Kidney (tissue), 22 donors: ENCODE measurements at places on chromosomes 7 and 10.

- no peaks in the 10 kb centered on the region for H3K36me3 ChIP-seq
- H3K4me1 ChIP-seq: no peaks in the 10 kb centered on the region
- no peak for DNase-seq
- no peak overlapping the region for H3K4me3 ChIP-seq
- no peak overlapping the region for H3K27ac ChIP-seq
- peaks cover 10% of the 10 kb centered on the region for H3K27me3 ChIP-seq
Observed at GRCh38 chr7:100972002-100972347, 2.6 kb downstream of the MUC12 start.

GRCh38 chr10:104209575-104210198 is 22.5 kb downstream of the CFAP43 start:
- H3K27me3 ChIP-seq: no peaks in the 10 kb centered on the region
- no peaks in the 10 kb centered on the region for H3K4me1 ChIP-seq
- no peaks in the 10 kb centered on the region for H3K36me3 ChIP-seq
- H3K4me3 ChIP-seq: no peak overlapping the region

- no peaks in the 10 kb centered on the region for H3K4me1 ChIP-seq
- no peak for DNase-seq
- no peaks in the 10 kb centered on the region for H3K36me3 ChIP-seq
- H3K4me3 ChIP-seq: no peak overlapping the region
Observed at GRCh38 chr7:55508221-55509011, 63.9 kb downstream of the VOPP1 start.

- H3K27me3 ChIP-seq: peaks cover 1% of the 10 kb centered on the region
- H3K36me3 ChIP-seq: no peaks in the 10 kb centered on the region
- DNase-seq: no peak
- no peaks in the 10 kb centered on the region for H3K4me1 ChIP-seq
- H3K4me3 ChIP-seq: no peak overlapping the region
- no peak overlapping the region for H3K27ac ChIP-seq
Observed at GRCh38 chr10:77629775-77630506, 7.7 kb downstream of the KCNMA1 start.

- no peaks in the 10 kb centered on the region for H3K36me3 ChIP-seq
- no peak overlapping the region for H3K27ac ChIP-seq
- no peaks in the 10 kb centered on the region for H3K27me3 ChIP-seq
- no peaks in the 10 kb centered on the region for H3K4me1 ChIP-seq
Observed at GRCh38 chr10:125868372-125868975, 12.6 kb downstream of the DHX32 start.
